ENCODE measurements at places on chromosomes 4 and X. TPM values are rescaled to one million over a fixed set of nuclear protein-coding genes. Genes with fewer than 3 reads are reported as not detected.

Gene VCX3A
- total RNA-seq: not detected

Gene KCNIP4
- total RNA-seq: 79.1 TPM

Gene RS1
- not detected for total RNA-seq

Gene VEGFC
- total RNA-seq: 2.2 TPM

Gene TLL1
- 1.4 TPM for total RNA-seq

Gene CLRN2
- not detected for total RNA-seq

Gene COPS4
- total RNA-seq: 56.3 TPM

Gene LRP2BP
- 13.2 TPM for total RNA-seq

Gene NWD2
- total RNA-seq: 8.0 TPM

All from dorsolateral prefrontal cortex (tissue), 122 donors.